ENCODE measurements at places on chromosomes 7 and 10.

DNA sequence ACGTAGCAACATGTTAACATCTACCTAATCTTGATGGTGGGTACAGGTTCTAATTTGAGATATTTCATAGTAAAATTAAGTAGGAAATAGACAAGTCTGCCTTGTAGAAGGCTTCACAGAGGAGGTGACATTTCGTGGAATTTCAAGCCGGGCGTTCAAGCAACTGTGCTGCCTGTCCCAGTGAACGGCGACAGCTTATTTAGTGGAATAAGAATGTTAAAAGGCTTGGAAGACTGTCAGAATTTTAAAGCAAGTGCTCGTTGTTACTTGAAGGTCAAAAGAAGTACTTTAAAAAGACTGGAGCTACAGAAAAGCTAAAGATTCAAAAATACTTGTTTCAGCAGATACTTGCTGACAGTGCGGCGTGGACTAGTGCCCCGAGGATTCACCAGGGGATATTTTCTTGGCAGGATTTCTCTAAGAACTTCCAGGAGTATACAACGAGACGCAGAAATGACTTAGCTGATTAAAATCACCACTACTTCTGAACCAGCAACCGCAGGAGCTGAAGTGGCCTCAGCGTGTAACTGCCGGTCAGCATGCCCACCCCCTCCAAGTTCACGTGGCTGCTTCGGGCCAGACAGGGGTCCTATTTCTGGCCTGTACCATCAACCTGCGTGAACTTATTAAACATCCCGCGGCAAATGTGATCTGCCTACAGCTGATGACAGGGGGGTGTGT, 46.5 kb downstream of the CTBP2 start:
- no peak for DNase-seq

- DNase-seq, result no peak
Observed at GRCh38 chr10:110833941-110834628, 37.6 kb upstream of the PDCD4 start.

DNA sequence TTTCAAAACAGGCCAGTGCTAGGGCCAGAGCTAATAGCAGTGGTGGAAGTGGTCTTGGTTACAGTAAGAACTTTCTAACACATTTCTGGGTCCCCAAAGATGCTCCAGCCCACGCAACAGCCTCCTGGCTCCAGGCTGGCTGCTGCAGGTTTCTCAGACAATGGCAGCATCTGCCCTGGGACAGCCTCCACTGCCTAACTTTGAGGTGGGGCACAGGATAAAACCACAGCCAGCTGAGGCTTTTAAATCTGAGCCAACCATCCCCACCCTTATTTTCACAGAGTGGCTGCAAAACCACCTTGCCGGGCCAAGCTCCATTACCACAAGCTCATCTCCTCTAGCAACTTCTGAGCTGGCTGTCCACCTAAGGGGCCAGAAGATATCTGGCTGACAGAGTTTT, 84.8 kb downstream of the FAM53B start:
- DNase-seq, result no peak

- DNase-seq, result no peak
Observed at GRCh38 chr10:14926722-14927416, 27.0 kb downstream of the DCLRE1C start.

GRCh38 chr7:46397591-46397990, 476.5 kb upstream of the IGFBP3 start:
- no peak for DNase-seq

DNA sequence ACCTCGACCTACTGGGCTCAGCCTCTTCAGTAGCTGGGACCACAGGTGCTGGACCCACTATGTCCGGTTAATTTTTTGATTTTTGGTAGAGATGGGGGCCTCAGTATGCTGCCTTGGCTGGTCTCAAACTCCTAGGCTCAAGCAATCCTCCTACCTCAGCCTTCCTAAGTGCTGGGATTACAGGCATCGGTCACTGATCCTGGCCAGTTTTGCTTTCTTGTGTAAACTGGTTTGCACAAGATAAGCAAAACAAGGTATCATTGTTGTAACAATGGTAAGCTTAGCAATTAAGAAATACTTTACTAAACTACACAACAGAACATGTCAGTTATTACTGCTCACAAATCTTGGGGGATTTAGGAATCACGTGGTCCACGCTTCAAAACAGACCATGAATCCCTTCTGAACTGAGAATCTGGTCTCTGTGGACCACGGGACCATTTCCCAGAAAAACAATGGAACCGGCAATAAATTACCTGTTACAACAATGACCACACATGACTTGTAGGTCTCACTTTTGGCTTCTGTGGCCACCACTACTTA, 36.8 kb downstream of the RSU1 start:
- DNase-seq, result no peak

DNA sequence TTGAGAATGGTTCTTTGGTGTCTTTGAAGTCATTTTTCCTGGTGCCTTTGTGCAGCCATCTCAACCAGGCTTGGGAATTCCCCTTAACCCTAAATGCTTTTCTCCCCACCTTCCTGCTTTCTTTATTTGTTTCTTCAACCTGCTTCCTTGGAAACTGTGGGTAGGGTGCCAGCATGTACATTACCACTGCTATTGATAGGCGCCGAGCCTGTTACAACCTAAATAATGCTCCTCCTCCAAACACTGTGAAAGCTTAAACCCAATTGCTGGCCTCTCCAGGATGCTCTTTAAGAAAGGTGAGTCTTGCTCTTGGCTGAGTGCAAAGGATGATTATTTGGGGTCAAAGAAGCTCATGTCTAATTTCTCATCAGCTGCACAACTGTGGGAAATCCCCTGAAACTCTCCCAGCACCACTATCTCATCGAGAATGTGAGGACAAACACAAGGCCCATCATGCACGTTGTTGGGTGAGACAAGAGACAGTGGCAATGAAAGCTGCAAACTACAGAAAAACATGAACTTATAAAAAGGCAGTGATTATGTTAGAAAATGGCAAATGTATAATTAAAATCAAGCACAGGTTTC, 285.5 kb upstream of the IGFBP3 start:
- no peak for DNase-seq

- DNase-seq, result no peak
Observed at GRCh38 chr7:47307311-47307710, 274.6 kb downstream of the TNS3 start.

DNA sequence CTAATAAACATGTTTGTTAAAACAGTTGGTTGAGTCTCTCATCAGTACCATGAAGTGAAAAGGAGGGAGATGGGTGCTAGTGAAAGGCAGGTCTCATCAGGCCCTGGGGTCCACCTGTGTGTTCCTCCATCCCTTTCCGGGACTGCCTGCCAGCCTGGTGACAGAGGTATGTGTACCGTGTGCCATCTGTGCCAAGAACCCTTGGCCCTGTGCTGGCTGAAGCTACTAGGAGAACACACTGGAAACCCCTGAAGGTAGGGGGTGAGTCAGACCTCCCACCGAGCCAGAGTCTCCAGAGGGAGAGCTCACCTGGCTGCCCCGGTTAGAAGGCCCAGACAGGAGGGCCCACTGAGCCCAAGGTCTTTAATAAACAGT, 2.3 kb downstream of the DDIT4 start:
- peak; percentile 54 for DNase-seq

DNA sequence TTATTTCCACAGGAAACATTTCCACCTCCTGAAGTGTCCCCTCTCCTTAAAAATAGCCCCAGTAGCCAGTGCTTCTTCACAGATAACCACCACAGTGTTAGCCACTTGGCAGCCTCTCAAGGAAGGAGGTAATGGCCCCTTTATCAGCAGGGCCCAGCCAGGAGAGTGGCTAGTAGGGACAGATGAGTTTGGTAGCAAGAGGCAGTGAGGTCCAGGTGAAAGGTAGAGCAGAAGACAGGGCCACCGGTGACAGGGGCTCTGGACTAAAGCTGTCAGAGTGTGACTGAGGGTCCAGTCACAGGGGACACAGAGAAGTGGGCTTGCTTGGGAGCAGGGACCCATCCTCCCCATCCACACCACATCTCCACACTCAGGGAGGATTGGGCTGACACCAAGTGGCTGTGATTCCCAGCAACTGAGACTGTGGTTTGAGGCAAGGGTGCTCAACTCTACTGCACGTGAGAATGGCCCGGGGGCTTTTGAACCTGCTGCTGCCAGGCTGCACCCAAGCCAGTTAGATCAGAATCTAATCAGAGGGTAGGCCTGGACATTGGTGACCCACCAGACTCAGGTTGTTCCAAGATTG, 52.2 kb downstream of the C10orf120 start:
- DNase-seq, result no peak

DNA sequence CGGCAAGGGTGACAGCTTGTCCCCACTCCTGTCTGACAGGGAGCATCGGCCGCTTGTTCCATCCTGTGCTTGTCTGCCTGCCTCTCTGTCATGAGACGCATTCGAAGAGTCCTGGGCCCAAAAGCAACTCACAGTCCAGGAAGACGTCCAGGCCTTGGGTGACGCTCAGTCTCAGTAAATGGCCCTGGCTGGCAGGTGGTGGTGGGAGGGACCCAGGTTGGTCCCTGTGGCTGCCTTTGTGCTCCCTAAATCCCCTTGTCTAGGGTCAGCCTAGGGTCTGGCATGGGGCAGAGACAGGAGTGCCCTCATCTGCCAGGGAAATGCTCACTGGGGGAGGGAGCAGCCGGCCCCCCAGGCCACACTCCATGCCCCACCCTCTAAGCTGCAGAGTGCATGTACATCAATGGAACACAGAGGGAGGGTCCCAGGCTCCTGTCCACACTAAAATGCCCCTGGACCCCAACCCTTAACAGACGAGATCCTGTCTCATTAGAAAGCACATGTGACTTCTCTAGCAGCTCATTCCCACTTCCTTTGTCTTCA, 295.2 kb upstream of the ZNF32 start:
- DNase-seq, result no peak

GRCh38 chr7:155745737-155746136, 66.5 kb downstream of the SHH start:
- no peak for DNase-seq

DNA sequence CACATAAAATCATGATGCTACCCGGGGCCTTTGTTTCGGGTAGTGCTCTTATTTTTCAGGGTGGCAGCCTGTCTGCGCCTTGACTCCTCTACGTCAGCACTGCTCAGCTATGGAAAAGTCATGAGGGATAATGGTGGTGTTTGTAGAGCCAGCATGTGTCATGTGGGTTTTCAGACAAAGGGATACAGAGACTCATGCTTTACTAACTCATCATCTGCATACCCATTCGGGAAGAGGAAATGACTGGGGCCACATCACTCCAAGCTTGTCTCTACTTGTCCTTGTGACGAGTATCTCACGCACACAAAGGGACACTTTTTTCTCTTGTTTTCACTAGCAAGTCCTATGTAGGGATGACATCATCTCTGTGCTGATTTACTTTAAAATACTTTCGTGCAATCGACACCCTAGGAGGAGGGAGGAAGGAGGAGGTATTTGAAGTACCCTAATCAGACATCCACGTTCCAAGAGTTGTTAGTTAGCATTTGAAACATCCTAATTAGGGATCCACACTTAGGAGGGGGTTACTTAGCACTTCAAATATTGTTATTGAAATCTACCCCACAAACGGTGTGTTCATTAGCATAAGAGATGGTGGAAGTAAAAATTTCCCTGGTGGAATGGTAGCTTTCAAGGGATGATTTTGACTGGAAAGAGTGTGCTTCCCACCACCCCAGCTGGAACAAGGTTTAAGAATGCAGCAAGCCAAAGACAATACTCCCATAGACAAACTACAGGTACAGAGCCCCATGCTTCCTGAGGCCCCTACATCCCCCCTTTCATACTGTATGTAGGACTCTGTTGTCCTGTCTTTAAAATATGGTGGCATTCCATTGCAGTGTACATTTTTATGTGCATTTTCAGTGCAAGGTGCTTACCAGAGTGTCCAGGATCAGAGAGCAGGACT, 52.0 kb downstream of the THNSL1 start:
- no peak for DNase-seq

DNA sequence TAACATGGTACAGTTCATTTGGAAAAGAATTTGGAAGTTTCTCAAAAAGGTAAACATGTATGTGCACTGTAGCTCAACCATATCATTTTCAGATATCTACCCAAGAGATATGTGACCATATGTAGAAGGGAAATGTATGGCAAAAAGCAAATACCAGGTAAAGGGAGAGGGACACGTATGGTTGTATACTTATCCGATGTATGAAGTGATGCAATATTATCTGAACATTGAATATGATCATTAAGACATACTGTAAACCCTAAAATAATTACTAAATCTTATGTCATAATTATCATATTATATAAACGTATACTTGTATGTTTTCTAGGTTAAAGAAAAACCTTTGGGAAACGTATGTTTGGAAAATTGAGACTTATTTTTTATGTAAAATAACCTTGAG, 367.5 kb upstream of the KCND2 start:
- DNase-seq, result no peak

- no peak for DNase-seq
Observed at GRCh38 chr7:945556-946255, 8.8 kb downstream of the ADAP1 start.

All from NCI-H2081 (cell line).